Stimulated activated naive B cell treated with anti-CD40 and anti-IgM and Interleukin-4, amounts not matched to agents 10 μg/mL and 1 μg/mL and 100 μg/mL, for 72 hours (primary cell): ENCODE measurements at places on chromosomes 7 and 10.

GRCh38 chr7:111678986-111679385, 116.7 kb upstream of the IMMP2L start:
- DNase-seq, result no peak

- DNase-seq, result no peak
Measured at GRCh38 chr7:6691609-6692106, 15.1 kb downstream of the ZNF12 start.

DNA sequence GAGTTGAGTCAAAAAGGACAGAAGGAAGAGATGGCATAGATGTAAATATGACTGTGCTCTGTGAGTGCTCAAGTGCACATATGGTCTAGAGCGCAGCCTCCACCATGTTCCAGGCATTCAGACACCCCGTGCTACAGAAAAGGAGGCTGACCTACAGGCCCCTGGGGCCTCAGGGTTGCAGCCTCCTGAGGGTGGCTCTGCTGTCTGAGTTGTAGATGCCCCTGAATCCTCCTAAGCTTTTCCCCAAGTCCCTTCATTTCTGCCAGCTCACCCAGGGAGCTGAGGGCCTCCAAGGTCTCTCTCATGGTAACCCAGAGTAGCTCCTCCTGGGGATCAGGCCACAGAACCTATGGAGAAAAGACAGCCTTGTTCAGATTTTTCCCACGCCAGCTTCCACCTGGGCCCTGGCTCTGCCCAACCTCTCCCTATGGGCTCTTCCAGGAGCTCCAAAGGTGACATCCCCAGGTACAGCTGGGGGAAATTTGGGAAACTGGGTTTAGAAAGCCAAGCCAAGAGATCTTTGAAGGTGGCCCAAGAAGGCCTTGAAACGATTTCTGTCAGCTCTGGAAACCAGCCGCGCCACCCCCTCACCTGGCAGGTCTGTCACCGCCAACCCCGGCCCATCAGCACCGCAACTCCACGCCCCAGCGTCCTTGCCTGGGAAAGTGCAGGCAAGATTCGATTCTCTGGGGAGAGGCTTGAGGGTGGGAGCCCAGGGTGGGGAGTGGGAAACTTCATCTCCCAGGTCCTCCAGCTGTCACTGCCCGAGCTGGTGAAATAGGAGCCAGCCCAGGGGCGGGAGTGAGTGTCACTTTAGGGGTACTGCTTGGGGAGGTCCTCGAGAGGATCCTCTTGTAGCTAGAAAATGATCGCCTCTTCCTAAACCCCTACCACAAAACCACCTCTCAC, 2.4 kb downstream of the ZNF467 start:
- no peak for DNase-seq

DNA sequence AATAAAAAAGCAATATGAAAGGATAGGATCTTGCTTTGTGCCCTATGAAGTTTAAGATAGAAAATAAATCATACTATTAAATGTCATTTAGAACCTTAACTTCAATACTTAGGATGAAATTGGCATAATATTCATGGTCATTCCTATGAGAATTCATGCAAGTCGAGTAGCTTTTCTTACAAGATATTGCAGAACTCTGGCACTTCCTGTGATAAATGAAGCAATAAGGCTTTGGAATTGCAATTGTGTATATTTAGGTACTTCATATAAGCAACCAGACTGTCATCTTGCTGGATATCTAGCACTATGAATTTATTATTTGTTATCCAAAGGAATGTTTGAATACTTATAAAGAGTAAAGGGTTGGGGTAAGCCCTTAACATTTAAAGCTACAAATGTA, 116.5 kb downstream of the ZNF438 start:
- DNase-seq, result no peak

GRCh38 chr10:17533731-17534130, 79.3 kb upstream of the ST8SIA6 start:
- no peak for DNase-seq

GRCh38 chr7:105487579-105488571, 34.2 kb downstream of the PUS7 start:
- DNase-seq, result no peak

- no peak for DNase-seq
Measured at GRCh38 chr10:16966991-16967865, 150.0 kb upstream of the RSU1 start.

GRCh38 chr7:103964269-103964668, 25.2 kb downstream of the RELN start:
- no peak for DNase-seq

DNA sequence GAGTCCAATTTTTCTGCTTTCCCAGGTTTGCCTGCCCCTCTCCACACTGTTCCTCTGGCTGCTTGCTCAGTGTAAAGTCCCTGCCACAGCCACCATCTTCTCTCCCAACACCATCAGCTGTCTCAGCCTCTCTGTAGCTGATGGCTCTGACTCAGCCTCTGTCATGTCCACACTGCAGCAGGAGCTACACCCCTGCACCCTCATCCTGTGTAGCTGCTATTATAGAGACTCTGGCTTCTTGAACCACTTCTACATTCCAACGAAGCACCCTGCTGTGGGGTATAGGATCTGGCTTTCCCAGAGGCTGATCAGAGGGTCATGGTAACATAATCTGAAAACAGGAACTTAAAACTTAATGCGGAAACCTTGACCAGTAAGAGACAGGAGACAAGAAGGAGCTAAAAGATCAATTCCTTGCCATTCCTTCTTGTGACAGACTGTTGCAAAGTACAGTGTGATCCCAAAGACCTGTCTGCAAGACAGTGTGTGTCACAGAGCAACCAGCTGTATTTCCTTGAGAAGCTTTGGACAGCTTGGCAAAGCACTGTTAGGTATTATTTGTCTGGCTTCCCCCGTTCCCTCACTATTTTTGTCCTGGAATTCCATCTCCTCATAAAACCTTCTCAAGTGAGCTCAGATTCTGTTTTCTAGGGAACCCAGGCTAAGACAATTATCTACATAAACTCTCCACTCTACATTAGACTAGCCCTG, 42.3 kb downstream of the NRCAM start:
- DNase-seq, result no peak

DNA sequence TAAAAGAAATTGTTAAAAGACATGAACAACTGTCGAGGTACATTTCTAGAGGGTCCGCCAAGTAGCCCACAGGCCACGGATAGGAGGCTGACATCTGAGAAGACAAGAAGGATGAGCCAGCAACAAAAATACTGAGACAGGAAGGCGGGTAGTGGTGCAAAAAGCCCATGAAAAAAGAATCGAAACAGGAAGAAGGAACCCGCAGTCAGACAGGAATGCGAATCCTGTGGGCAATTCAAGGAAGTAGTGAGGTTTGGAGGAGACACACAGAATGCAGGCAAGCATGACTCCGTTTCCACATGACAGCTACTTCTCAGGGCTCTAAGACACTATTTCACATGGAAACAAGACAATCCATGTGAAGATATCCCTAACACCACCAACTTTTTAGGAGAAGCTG, 125.2 kb downstream of the DOCK4 start:
- peak; percentile 19 for DNase-seq

GRCh38 chr7:35485436-35485835, 209.5 kb downstream of the HERPUD2 start:
- DNase-seq, result no peak

DNA sequence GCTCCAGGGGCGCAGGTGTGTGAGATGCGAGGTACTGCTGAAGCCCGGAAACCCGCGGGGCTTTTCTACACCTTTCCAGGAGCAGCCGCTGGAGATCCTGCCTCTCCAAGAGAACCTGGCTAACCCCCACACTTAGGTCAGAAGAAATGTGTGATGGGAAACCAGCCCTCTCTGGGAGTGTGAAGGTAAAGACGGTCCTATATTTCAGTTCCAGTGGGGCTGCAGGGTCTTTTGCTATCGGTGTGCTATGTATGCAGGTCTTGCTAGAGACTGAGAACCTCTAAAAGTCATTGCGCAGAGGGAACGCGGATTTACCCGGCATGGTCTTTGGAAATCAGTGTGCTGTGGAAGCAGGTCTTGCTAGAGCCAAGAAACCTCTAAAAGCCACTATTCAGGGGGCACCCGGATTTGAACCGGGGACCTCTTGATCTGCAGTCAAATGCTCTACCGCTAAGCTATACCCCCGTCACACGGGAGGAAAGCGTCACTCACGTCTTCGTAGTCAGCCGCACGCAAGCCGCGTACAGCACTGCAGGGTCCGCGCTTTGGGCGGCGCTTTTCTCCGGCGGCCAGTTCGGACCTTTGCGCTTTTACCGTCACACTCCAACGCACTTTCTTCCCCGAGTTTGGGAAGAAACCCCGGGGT, 46.0 kb downstream of the ZNF777 start:
- DNase-seq, result peak; percentile 21

GRCh38 chr7:35380739-35381224, 126.9 kb upstream of the TBX20 start:
- no peak for DNase-seq

GRCh38 chr7:98993024-98993897, 114.9 kb downstream of the TRRAP start:
- DNase-seq, result no peak

- DNase-seq, result no peak
Measured at GRCh38 chr10:116160271-116160670, 112.7 kb downstream of the GFRA1 start.

GRCh38 chr10:53396876-53397275, 624.3 kb upstream of the MBL2 start:
- DNase-seq, result no peak

GRCh38 chr7:19677180-19677579, 31.7 kb downstream of the POLR1F start:
- DNase-seq, result no peak

GRCh38 chr7:42167631-42168236, 69.3 kb downstream of the GLI3 start:
- DNase-seq, result no peak

DNA sequence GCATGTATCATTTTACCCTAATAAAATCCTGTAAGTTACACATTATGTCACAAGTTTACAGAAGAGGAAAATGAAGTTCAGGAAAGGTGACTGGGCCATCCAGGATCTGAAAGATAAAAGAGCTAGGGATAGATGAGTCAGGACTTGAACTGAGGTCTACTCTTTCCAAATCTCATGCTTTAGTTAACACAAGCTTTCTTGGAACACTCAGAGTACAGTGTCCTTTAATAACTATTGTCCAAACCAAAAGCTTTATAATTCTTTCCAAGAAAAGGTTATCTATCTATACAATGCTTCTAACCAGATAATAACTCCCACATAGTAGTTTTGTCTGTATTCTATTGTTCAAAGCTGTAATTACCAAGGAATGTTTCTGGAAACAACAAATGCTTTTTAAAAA, 164.6 kb downstream of the LRRN3 start:
- no peak for DNase-seq

GRCh38 chr7:32539919-32540531, 44.7 kb downstream of the AVL9 start:
- DNase-seq, result no peak

DNA sequence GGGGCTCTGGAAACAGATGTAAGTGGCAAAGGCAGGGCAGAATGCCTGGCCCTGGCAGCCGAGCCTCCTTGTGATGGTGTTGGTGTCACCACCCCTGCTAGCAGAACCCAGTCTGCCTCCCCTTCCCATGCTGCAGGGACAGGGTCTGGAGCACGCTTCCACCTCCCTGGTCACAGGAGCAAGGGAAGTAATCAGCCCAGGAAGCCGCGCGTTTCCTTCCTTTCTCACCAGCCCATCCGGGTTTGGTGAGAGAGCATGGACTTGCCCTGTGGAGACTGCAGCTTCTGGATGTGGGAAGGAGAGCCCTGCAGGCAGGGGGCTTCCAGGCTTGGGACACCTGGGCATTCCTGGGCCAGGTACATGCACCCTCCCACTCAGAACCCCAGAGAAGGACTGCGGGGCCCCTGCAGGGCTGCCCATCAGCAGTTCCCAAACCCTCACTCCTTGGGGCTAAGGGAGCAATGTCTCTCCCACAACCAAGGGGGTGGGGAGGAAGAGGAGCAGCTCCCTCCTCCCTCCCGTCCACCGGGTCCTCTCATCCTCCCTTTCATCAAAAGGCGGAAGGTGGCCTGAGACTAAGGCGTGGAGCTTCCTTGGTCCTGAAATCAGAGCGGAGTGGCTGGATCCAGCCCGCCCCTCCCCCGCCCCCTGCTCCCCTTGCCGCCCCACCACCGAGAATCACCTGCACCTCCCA, 1.8 kb downstream of the MMRN2 start:
- no peak for DNase-seq

- peak; percentile 39 for DNase-seq
Measured at GRCh38 chr10:61882621-61883370, 18.7 kb upstream of the ARID5B start.

GRCh38 chr7:22287412-22287811, 69.5 kb downstream of the RAPGEF5 start:
- no peak for DNase-seq

- no peak for DNase-seq
Measured at GRCh38 chr10:55220975-55221374, 419.9 kb upstream of the PCDH15 start.

- no peak for DNase-seq
Measured at GRCh38 chr7:20896996-20897395, 110.3 kb upstream of the SP8 start.

- no peak for DNase-seq
Measured at GRCh38 chr7:48087349-48087748, 1.7 kb upstream of the UPP1 start.

DNA sequence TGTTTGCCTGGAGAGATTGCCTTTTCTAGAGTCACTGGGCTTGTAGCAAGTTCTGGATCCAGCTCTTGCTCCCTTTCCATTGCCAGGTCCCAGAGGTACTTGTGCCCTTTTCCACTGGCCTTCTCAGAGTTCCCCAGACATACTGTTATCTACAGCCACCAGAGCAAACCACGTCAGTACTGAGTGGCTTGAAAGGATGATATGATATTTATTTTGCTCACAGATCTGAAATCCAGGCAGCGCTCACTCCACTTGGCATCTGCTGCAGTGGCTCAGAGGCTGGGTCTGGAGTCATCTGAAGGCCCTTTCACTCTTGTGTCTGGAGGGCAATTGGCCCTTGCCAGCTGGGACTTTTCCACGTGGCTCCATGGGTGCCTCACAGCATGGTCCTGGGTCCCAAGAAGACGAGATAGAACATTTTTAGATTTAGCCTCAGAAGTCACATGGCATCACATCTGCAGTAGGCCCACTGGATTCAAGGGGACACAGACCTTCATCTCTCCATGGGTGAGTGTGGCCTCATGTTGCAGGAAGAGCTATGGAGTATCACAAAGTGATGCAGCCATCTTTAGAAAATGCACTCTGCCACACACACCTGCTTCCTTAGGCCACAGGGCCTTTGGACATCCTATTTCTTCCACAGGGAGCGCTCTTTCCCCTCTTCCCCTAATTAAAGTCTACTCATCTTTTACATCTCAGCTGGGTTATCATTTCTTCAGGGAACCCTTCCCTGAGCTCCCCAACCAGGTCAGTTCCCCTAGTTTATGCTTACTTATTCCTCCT, 22.9 kb upstream of the TCF7L2 start:
- DNase-seq, result no peak

GRCh38 chr10:90328459-90328858, 529.4 kb downstream of the HTR7 start:
- no peak for DNase-seq

GRCh38 chr7:154373956-154374355, 321.8 kb downstream of the DPP6 start:
- no peak for DNase-seq
